Naive B cell (primary cell): ENCODE measurements at places on chromosomes 16 and 17.
A peak's percentile ranks its signal among the peaks of the same experiment; 100 is the strongest.

DNA sequence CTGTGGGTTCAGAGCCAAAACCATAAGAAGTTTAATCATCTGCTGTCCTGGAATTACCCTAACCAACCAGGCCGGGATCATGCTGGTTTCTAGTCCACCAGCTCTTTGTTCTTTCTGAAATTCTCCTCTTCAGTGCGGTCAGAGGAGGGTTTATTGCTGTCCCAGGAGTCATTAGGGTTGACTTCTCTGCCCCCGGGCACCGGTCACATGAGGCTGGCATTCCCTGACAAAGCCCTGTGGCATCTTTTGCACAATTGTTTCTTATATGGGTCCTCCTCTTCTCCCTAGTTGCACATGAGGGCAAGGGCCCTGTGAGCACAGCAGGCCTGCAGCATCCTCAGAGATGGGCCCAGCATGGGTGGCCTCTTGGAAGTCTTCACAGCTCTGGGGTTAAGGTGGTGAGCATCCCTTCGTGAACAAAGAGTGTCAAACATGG, 243.9 kb downstream of the IRF8 start:
- peaks cover 26% of the 10 kb centered on the region for H3K27me3 ChIP-seq
- H3K4me1 ChIP-seq, result no peaks in the 10 kb centered on the region
- no peaks in the 10 kb centered on the region for H3K36me3 ChIP-seq
- H3K27ac ChIP-seq, result peak overlapping the region; percentile 54
- no peak overlapping the region for H3K4me3 ChIP-seq

DNA sequence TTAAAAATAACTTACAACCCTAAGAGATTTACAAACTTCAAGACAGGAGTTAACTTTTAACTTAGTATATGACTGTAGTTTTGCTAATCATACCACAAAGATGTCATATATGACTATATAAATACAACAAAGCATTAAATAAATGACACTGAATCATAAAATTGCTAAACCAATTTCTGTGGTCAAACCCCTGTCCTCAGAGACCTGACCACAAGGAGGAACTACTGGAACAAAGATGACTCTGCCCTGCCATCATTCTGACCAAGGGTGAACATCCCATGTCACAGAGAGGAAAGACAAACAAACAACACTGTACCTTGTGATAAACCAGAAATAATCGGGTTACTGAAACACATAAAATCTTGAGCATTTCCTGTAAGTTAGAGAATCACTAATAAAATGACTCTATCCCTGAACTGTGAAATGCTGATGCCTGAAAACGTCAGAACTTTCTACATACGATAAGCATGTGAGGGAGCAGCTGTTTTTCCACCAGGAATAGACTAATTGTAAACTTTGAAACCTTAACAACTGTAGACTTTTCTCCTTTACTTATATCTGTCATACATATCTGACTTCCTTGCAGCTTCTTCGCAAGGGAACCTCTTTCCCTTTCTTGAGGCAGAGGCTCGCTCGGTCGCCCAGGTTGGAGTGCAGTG, 47.9 kb downstream of the WDR59 start:
- no peak for DNase-seq
- peaks cover 20% of the 10 kb centered on the region for H3K36me3 ChIP-seq
- no peaks in the 10 kb centered on the region for H3K4me1 ChIP-seq
- H3K27ac ChIP-seq, result no peak overlapping the region
- no peaks in the 10 kb centered on the region for H3K27me3 ChIP-seq
- H3K4me3 ChIP-seq, result no peak overlapping the region

- H3K27ac ChIP-seq, result no peak overlapping the region
- no peaks in the 10 kb centered on the region for H3K36me3 ChIP-seq
- DNase-seq, result no peak
Observed at GRCh38 chr16:88393034-88393433, 10.3 kb downstream of the ZNF469 start.

DNA sequence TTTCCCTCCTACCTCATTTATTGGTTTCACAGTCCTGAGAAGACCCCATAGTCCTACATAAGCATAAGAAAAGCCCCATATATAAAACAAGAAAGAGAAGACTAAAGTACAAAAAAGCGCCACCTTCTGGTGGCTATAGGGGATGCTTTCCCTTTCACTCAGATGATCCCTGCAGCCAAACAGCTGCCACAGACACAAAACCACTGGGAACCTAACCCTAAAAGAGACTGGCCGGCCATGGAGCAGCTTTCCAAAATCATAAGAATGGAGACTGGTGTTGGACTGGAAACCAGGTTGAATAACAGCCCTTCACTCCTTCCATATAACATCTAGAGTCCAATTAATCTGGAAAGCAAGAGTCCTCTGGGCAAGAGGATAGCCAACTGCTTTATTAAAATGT, 11.4 kb downstream of the DYNC1LI2 start:
- H3K4me3 ChIP-seq, result no peak overlapping the region
- H3K36me3 ChIP-seq, result no peaks in the 10 kb centered on the region
- H3K27ac ChIP-seq, result no peak overlapping the region
- peaks cover 13% of the 10 kb centered on the region for H3K4me1 ChIP-seq

DNA sequence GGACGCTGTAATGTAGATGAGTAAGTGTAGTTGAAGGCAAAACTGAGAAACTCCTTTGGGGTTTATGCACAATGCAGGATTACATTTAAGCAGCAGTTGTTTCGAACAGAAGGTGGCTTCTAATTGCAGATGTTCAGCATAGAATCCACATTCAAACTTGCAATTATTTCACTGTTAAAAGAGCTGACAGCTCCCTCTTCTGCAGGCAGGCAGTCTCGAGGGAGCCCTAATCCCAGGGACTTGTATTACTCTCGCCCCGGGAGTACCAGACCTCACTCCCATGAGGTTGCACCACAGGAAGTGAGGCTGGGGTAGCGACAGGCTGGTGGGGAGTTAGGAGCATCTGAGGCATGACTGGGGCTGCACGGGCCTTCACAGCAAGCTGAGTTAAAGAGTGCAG, 484.3 kb upstream of the EEF2KMT start:
- H3K4me3 ChIP-seq, result no peak overlapping the region
- H3K36me3 ChIP-seq, result no peaks in the 10 kb centered on the region
- no peaks in the 10 kb centered on the region for H3K4me1 ChIP-seq
- peaks cover 6% of the 10 kb centered on the region for H3K27me3 ChIP-seq

GRCh38 chr17:40501499-40501911, at the start of gene TNS4:
Gene TNS4 (minus strand): TSS chr17:40501623. CDS start chr17:40496425, 5,198 bp downstream.
- no peak within 1 kb of the TSS for H3K4me3 ChIP-seq
- DNase-seq, result no peak
- no peak within 1 kb of the TSS for H3K27ac ChIP-seq
- H3K4me1 ChIP-seq, result peaks cover 24% of the 10 kb centered on the region
- peaks cover 19% of the 10 kb centered on the region for H3K27me3 ChIP-seq

GRCh38 chr16:80166082-80166481, 374.7 kb upstream of the DYNLRB2 start:
- no peaks in the 10 kb centered on the region for H3K36me3 ChIP-seq
- H3K27ac ChIP-seq, result no peak overlapping the region

DNA sequence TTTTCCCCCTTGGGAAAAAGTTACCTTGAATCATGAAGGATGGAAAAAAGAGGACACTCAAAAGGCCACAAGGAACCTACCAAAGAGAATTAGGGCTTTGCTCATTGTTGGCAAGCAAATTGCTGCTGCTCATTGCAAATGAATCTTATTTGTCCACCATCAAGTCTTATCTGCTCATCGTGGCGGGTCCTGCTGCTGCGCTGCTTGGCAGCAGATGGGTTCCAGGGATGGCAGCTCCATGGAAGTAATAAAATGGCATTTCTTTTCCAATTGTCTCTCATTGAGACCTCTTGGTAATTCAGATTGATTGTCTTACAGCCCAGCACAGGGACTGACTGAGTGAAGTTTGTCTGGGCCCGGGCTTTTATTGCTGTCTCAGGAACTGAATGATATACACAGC, 118.7 kb downstream of the MRM1 start:
- no peak for DNase-seq
- H3K27me3 ChIP-seq, result peaks cover 10% of the 10 kb centered on the region
- H3K27ac ChIP-seq, result peak overlapping the region; percentile 90
- peak overlapping the region; percentile 45 for H3K4me3 ChIP-seq

GRCh38 chr16:28309811-28310311, 17.5 kb downstream of the SBK1 start:
- H3K27ac ChIP-seq, result peak overlapping the region; percentile 77
- peak overlapping the region; percentile 39 for H3K4me3 ChIP-seq
- no peaks in the 10 kb centered on the region for H3K27me3 ChIP-seq
- no peaks in the 10 kb centered on the region for H3K36me3 ChIP-seq
- peak; percentile 57 for DNase-seq

GRCh38 chr16:11495066-11495407, 91.7 kb downstream of the LITAF start:
- H3K4me3 ChIP-seq, result no peak overlapping the region
- H3K27ac ChIP-seq, result no peak overlapping the region
- no peaks in the 10 kb centered on the region for H3K27me3 ChIP-seq
- peaks cover 23% of the 10 kb centered on the region for H3K4me1 ChIP-seq

- peaks cover 50% of the 10 kb centered on the region for H3K27me3 ChIP-seq
- H3K4me1 ChIP-seq, result peaks cover 5% of the 10 kb centered on the region
- no peak overlapping the region for H3K27ac ChIP-seq
- no peak for DNase-seq
- H3K36me3 ChIP-seq, result no peaks in the 10 kb centered on the region
- H3K4me3 ChIP-seq, result no peak overlapping the region
Observed at GRCh38 chr17:61420745-61421398, 21.2 kb downstream of the TBX2 start.

DNA sequence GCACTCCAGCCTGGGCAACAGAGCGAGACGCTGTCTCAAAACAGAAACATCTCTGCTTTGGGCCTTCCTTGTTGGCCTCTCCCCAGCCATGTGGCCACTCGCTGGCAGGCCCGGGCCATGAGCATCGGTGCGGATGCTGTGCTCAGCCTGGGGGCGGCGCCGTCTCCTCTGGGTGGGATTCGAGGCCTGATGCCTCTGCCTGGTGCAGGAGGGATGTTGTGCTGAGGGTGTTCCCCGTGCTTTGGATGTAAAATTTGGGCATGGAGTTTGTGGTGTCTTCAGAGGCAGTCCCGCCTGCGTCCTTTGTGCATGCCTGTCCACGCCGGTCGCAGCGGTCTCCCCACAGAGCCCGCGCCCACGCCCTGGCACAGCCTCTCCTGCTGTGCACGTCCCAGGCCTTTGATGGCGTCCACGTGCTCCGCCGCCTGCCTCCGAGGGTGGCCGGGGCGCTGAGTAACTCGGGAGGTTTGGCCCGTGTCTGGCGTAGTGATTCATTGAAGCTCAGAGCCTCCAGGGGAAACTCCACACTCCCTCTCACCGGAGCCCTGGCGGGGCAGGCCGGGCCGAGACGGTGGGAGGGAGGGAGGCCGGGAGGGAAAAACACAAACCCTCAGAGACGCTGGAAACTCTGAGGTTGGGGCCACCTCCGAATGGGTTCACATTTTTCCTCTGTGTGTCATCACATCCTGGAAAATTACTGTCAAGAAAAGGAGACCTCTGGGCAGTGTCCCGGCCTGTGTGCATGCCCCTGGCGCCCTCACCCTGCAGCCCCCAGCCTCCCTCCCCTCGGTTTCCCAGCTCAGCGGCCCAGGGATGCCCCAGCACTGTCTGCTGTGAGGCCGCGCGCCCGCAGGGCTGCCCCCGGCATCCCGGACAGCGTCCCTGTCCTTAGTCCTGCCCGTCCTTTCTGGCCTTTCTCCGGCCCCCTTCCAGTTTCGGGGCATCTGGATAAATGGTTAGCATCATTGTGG, 19.0 kb downstream of the CENPX start:
- H3K27me3 ChIP-seq, result no peaks in the 10 kb centered on the region
- H3K36me3 ChIP-seq, result no peaks in the 10 kb centered on the region
- no peak overlapping the region for H3K27ac ChIP-seq
- H3K4me3 ChIP-seq, result no peak overlapping the region
- no peaks in the 10 kb centered on the region for H3K4me1 ChIP-seq

- no peak overlapping the region for H3K4me3 ChIP-seq
- H3K27ac ChIP-seq, result peak overlapping the region; percentile 5
- H3K4me1 ChIP-seq, result peaks cover 2% of the 10 kb centered on the region
- no peaks in the 10 kb centered on the region for H3K27me3 ChIP-seq
Observed at GRCh38 chr16:17116595-17117322, 354.0 kb downstream of the XYLT1 start.

DNA sequence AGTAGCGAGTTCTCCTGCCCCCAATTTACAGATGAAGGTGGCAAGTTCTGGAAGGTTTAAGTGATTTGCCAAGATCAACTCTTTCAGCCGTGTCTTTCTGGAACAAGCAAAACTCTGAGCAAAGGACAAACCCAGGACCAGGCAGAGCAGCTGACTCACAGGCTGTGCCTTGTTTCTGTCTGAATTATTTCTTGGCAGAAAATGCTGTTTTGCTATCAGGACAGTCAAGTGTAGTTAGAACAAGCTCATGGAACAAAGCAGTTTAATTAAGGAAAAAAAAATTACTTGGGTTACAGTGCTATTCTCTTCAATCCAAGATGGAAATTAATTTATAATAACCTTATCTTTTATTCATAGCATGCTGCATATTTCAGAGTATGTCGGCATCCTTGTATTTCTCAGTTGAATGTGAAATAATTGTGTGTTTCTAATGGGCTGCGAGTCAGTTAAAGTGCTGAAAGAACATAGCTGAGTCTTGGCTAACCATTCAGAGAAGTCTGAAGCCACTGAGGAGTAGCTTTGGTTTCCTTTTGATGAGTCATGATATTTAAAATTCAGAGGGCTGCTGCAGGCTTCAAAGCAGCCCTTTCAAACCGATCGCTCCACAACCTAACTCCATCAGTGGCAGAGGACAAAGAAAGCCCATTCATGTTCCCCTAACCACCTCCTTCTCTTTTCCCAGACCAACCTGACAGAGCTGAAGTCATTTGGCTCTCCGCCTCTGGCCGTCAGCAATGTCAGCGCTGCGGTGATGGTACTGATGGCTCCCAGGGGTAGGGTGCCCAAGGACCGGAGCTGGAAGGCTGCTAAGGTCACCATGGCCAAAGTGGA, 143.7 kb downstream of the ZNF18 start:
- H3K27ac ChIP-seq, result no peak overlapping the region
- no peaks in the 10 kb centered on the region for H3K36me3 ChIP-seq
- no peak overlapping the region for H3K4me3 ChIP-seq
- H3K27me3 ChIP-seq, result peaks cover 7% of the 10 kb centered on the region
- no peak for DNase-seq
- no peaks in the 10 kb centered on the region for H3K4me1 ChIP-seq

DNA sequence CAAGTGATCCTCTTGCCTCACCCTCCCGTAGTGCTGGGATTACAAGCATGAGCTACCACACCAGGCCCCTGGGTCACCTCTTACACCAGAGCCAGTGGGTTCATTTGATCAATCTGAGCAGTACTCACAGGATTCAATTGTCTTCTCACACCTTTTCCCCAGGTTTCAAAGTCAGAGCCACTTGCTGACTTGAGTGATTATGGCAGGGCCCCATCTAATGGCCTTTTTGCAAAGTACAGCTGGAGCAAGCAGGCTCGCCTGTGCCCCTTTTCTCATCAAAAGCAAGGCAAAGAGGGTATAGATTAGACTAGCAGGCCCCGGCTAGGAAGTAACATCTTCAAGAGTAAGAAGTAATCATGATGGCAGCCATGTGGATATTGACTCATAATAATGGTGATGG, 114.8 kb upstream of the NOL11 start:
- H3K36me3 ChIP-seq, result peaks cover 8% of the 10 kb centered on the region
- no peaks in the 10 kb centered on the region for H3K27me3 ChIP-seq
- DNase-seq, result no peak
- no peaks in the 10 kb centered on the region for H3K4me1 ChIP-seq
- H3K27ac ChIP-seq, result no peak overlapping the region
